Stimulated activated naive B cell treated with anti-CD40 and anti-IgM and Interleukin-4, amounts not matched to agents 10 μg/mL and 1 μg/mL and 100 μg/mL, for 72 hours (primary cell): ENCODE measurements at places on chromosomes 7 and 10.

- no peak for DNase-seq
These were observed 146.6 kb downstream of the SH3PXD2A start for GRCh38 chr10:103708627-103709288.

GRCh38 chr7:17769918-17770317 lies 170.4 kb downstream of the SNX13 start:
- peak; percentile 29 for DNase-seq

DNA sequence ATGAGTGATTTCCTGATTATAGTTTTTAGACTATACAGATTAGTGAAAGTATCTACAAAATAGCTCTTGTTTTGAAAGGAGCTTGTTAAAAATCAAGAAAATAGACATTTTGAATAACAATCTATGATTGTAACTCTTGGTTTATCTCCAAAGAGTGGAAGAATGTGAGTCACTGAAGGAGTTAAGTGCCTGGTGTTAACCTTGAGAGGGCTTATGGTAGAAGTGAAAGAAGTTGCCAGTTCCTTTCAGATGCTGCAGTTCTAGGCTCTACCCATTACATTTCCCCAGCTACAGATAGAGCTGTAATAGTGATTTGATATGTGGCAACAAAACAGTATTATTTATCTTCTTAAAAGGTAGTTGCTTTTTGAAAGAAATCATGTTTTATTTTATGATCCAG lies 12.7 kb downstream of the NRBF2 start:
- DNase-seq: no peak

DNA sequence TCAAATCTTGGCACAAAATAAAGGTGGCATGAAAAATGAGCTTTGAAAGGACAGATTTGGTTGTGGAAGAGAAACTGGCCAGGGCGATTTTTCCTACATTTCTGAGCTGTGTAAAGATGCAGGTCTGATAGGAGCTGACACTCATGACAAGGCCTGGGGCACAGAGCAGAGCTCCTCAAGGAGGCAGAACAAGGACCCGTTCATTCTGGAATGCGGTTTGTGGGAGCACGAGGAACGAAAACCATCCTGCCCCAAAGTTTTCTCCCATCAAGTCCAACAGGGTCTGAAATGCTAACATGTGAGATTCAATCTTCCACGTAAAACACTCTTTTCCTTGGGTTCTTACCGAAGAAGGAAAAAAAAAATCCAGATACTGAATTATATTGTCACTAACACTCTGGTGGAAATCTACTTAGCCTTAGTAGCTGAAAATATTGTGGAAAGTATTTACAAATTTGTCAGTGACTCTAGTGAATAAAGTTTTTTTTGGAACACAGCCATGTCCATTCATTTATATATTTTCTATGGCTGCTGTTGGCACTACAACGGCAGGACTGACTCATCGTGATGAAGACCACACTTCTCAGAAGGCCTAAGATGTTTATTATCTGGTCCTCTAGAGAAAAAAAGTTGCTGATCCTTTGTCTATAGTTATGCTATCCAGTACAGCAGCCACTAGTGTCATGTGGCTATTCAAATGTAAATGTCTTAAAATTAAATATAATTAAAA lies 215.7 kb downstream of the BAMBI start:
- DNase-seq: no peak
